ENCODE measurements at places on chromosomes 6 and 20. TPM values are rescaled to one million over a fixed set of nuclear protein-coding genes. Genes with fewer than 3 reads are reported as not detected.
A peak's percentile ranks its signal among the peaks of the same experiment; 100 is the strongest.

GRCh38 chr20:33667245-33667675, 517 bp downstream of the ACTL10 start:
- no peak for DNase-seq

GRCh38 chr6:125739364-125739763, 10.1 kb upstream of the HEY2 start:
- DNase-seq: no peak

- peak; percentile 37 for DNase-seq
These were observed 134.0 kb upstream of the SNX9 start for GRCh38 chr6:157688960-157689599.

GRCh38 chr6:35492974-35493284, 4.0 kb downstream of the TEAD3 start:
- DNase-seq: no peak

Gene GRM4
- 0.42 TPM for polyA plus RNA-seq

Gene CBLN4
- polyA plus RNA-seq: 0.06 TPM

Gene CLIC5
- polyA plus RNA-seq: 10.3 TPM

DNA sequence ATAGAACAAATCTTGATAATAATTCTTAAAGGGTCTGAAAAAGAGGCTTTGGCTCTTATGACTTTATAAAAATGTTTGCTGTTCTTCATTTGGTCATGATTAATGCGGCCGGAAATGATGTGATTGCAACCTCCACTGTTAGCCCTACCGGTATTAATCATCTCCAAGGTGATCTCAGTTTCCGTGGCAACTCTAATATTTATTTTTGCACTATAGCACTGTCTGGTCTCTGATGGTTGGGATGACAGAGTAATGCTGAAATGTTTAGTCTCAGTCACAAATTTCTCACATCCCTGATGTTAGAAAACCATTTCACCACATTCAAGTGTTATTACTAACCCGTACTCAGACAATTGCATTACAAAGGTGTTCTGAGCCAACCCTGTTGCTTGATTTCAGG, 87.4 kb downstream of the TMEM200A start:
- no peak for DNase-seq

Gene TREML4
- polyA plus RNA-seq: not detected

GRCh38 chr6:123415844-123416468, 220.8 kb downstream of the TRDN start:
- DNase-seq: peak; percentile 73

- DNase-seq: no peak
These were observed 96.0 kb downstream of the ADTRP start for GRCh38 chr6:11682561-11682975.

GRCh38 chr20:32638848-32639247, 34.9 kb downstream of the C20orf203 start:
- DNase-seq: no peak

GRCh38 chr6:52746213-52746612, 17.1 kb downstream of the GSTA2 start:
- no peak for DNase-seq

DNA sequence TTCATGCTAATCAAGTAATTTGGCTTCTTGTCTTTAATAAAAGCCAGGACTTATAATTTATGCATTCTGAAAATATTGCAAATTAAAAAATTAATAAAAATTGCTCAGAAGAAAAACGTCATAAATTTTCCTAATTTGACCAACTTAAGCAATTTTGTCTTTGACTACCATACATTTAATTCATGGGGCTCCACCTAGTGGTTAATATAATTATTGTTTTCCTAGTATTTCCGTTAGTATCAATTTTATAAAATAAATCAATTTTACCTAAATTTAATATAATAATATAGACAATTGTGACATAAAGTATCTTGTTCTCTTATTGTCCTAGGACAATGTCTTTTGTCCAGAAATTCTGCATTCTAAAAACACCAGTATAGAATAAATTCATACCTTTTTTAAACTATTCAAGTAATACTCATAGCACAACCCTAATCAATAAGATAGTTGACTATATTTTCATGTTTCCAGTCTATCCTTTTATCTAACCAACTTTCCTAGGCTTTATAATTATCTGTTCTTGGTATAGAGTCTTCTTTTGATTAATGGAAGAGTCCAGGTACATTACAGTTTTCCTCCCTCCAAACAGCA, 319.9 kb downstream of the TRDN start:
- DNase-seq: no peak

Gene DEFB132
- not detected for polyA plus RNA-seq

Gene GSTA2
- not detected for polyA plus RNA-seq

DNA sequence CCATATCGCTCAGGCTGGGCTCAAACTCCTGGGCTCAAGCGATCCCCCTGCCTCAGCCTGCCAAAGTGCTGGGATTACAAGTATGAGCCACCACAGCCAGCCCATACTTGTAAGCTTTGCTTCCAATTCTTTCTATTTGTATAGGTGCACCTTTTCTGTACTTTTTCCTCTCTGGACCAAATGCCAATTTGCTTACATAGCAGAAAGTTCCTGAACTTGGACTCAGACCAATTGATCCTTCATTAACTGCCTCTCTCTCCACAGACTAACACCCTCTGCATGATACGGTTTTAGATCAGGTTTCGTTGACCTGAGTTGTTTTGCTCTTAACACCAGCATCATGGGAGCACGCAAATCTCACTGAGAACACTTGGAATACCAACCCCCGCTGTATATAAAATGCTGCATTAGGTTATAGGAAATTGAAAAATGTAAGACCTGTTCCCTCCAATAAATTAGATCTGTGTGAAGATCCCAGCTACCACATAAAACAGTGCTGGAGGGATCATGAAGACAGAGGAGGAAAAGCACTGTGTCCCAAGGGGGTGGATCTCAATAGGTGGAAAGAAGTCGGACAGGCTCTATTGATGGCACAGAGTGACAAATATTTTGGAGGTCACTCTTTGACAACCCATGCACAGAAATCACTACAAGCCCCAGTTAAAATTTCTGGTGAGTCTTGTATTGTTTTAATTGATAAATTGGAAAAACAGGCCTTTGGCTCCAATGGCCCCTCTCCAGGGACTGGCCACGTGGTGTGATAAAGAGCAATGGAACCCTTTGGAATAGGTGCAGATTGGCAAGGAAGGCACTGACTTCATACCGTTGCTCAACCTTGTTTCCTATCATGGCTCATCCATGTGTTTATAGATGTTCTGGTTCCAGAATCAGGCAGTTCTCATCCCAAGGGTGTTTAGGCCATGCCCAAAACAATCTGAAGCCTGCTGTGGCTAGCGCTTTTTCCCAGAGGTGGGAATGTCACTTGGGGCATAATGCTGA, 51.2 kb downstream of the ISM1 start:
- DNase-seq: no peak

Gene OPRM1
- polyA plus RNA-seq: not detected

Gene TMEM239
- polyA plus RNA-seq: 0.05 TPM

Gene SAPCD1
- polyA plus RNA-seq: 10.9 TPM

Gene RFX6
- polyA plus RNA-seq: 2.6 TPM

GRCh38 chr20:38757145-38757775, 9.0 kb downstream of the ACTR5 start:
- DNase-seq: no peak
